Naive B cell (primary cell): ENCODE measurements at places on chromosomes 3 and 15. TPM values are rescaled to one million over a fixed set of nuclear protein-coding genes. Genes with fewer than 3 reads are reported as not detected.

KLHL40 gene
- polyA plus RNA-seq, result not detected

MUC4 gene
- 0.07 TPM for polyA plus RNA-seq

SH2D7 gene
- not detected for polyA plus RNA-seq

RGMA gene
- polyA plus RNA-seq, result not detected

GRCh38 chr15:46518381-46518780, 883.6 kb downstream of the SQOR start:
- H3K4me3 ChIP-seq, result no peak overlapping the region
- no peaks in the 10 kb centered on the region for H3K36me3 ChIP-seq
- DNase-seq, result no peak

DNA sequence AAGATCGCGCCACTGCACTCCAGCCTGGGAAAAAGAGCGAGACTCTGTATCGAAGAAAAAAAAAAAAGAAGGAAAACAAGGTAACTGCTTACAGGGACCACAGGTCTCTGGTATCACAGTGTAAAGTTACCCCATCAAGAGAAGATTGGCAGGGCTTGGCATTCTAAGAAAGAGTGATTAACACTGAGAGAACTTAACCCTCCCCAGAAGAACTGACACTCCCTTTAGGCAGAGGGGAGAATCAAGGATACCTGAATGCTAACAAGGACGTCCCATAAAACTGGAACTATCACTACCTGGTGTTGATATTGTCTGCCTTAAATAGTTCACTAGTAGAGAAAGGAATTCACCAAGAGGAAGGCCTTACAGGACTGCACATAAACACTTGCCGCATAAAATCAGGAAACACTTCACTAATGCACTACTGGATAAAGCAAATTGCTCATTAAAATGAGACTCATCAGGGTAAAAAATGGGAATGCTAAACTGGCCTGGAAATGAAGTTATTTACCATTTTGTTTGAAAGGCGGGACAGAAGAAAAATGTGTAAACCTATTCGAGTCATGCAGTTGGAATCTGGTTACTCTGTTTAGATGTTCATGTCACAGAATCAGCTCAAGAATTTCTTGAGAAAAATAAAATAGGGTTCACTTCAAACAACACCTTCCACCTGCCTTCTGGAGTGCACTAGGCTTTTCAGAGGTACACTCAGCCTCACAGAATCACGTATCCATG, 121.6 kb downstream of the FOXP1 start:
- DNase-seq, result no peak
- H3K27me3 ChIP-seq, result no peaks in the 10 kb centered on the region
- peak overlapping the region; percentile 50 for H3K27ac ChIP-seq

DNA sequence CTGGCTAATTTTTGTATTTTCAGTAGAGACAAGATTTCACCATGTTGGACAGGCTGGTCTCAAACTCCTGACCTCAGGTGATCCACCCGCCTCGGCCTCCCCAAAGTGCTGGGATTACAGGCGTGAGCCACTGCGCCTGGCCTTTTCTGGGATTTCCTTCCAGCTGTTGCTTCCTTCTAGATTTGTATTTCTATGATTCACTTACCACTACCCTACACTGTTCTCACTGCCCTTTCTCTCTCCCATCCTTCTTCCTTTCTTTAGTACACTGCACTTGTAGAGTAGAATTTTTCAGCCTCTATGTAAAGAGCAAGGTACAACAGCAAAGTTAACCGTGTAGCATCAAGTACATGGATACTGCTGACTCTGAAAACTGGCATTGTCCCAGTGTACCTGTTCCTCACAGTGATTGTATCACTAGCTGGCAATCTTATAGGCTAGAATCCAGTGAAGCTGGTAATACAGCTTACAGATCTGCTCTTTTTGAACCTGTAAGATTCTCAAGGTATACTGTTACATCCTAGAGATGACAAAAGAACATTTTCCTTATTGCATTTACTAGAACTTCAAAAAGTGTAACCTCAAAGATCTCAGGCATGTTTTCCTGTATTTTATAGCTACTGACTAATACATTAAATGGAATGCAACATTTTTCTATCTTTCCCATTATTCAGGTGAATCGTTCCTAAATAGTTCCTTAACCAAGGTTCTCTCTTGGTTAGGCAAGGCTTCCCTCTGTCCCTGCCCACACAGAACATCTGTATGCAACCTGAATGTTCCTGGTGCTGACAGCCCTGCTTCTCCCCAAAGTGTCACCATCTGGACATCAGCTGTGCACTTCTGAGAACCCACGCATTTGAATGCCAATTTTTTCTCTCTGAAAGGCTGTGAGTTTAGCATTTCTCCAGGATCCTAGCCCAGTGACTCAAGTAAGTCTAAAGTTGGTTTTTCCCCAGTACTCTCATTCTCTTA, 74.1 kb upstream of the RAP2B start:
- H3K4me1 ChIP-seq, result no peaks in the 10 kb centered on the region
- no peak overlapping the region for H3K4me3 ChIP-seq
- H3K27me3 ChIP-seq, result peaks cover 4% of the 10 kb centered on the region
- H3K27ac ChIP-seq, result no peak overlapping the region

DNA sequence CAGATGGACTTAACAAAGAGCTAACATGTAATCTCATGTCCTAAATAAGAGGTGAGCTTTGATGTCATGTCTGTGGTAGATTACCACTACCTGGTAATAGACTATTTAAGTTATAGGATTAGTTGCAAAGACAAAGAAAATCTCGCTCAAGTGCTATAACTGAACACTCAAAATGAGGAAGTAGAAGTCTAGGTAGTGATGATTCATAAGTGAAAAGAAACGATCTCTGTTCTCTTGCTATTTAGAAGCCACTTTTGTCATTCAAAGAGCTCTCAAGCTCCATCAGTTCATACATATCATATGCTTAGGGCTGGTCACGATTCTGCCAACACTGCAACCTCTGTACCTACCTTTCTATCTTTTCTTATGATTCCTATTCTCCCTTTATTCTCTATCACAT, 110.9 kb downstream of the EDEM1 start:
- no peak overlapping the region for H3K27ac ChIP-seq
- no peak overlapping the region for H3K4me3 ChIP-seq
- peaks cover 4% of the 10 kb centered on the region for H3K36me3 ChIP-seq

DNA sequence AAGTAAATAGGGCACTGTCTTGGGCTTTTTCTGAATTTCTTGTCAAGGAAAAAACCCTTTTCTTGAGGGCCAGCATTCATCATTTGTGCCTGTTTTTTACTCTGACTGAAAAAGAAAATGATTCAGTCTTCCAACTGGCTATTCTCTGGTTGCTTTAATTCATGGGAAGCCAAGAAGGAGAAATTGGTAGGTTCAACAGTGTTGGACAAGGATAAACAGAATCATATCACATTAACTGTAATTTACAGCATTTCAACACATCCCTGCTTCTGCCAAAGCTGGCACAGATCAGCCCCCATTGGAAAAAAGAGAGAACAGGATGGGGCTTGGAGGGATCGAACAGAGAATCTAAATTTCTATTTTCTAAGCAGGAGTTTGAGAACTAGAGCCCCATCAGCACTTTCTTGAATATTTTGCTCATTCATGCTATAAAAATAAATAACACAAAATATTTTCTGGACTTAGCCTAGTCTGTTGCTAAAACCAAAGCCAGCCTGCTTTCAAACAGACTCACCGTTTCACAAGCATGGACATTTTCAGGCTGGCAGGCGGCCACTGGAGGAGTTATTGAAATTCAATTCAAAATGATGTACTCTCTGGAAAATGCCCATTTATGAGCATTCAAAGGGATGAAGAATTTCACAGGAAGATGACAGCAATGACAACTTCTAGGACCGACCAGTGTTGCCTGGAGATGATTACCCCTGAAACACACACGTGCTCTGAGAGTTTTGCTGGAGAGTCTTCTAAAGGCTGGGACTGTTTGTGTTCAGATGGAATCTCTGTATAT, 181.2 kb downstream of the WNT5A start:
- H3K4me1 ChIP-seq, result no peaks in the 10 kb centered on the region
- no peak for DNase-seq
- H3K27ac ChIP-seq, result no peak overlapping the region
- H3K4me3 ChIP-seq, result no peak overlapping the region

DNA sequence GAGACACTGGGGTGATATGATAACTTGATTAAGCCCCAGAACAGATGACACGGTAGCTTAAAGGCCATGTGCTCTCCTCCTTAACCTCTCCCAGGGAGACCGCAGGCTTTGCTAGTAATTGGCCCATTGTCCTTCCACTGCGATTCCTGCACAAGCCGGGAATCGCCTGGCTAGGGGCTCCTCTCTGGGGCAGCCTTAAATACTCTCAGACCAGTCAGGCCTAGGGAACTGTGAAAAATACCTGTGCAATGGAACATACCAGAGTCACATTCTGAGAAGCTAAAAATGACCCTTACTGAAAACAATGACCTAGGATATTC, 56.3 kb downstream of the CPN2 start:
- peaks cover 34% of the 10 kb centered on the region for H3K27me3 ChIP-seq
- no peak overlapping the region for H3K27ac ChIP-seq
- peaks cover 7% of the 10 kb centered on the region for H3K4me1 ChIP-seq
- no peak for DNase-seq

GRCh38 chr3:10447527-10448260, 57.7 kb downstream of the ATP2B2 start:
- H3K4me3 ChIP-seq, result peak overlapping the region; percentile 44
- H3K27ac ChIP-seq, result no peak overlapping the region
- peaks cover 7% of the 10 kb centered on the region for H3K4me1 ChIP-seq
- H3K36me3 ChIP-seq, result no peaks in the 10 kb centered on the region
- peaks cover 7% of the 10 kb centered on the region for H3K27me3 ChIP-seq
- DNase-seq, result no peak

- no peaks in the 10 kb centered on the region for H3K36me3 ChIP-seq
- peaks cover 27% of the 10 kb centered on the region for H3K27me3 ChIP-seq
- DNase-seq, result no peak
Observed at GRCh38 chr15:101504866-101505609, 15.5 kb upstream of the PCSK6 start.
